ENCODE measurements at places on chromosomes 7 and 10. TPM values are rescaled to one million over a fixed set of nuclear protein-coding genes. Genes with fewer than 3 reads are reported as not detected.

The ZNF394 gene
- total RNA-seq: 30.6 TPM

The ELN gene
- 49.5 TPM for total RNA-seq

The HDAC9 gene
- 1.7 TPM for total RNA-seq

The HYAL4 gene
- total RNA-seq: not detected

The TMEM60 gene
- 15.0 TPM for total RNA-seq

The TMEM178B gene
- 0.70 TPM for total RNA-seq

The COPS6 gene
- total RNA-seq: 99.1 TPM

The PLEKHS1 gene
- total RNA-seq: 5.7 TPM

The ITPRIP gene
- 24.7 TPM for total RNA-seq

The PGAM1 gene
- 129 TPM for total RNA-seq

The STEAP1B gene
- total RNA-seq: 0.25 TPM

The AKR1C2 gene
- total RNA-seq: 12.9 TPM

The TRPV5 gene
- total RNA-seq: not detected

The LIPF gene
- total RNA-seq: not detected

The MRLN gene
- 0.80 TPM for total RNA-seq

The HHEX gene
- 4.2 TPM for total RNA-seq

The ADAM12 gene
- 25.8 TPM for total RNA-seq

The MRPS33 gene
- 32.4 TPM for total RNA-seq

The SPDYE1 gene
- total RNA-seq: not detected

The NRCAM gene
- 2.8 TPM for total RNA-seq

The RAB18 gene
- total RNA-seq: 85.5 TPM

The SPDYE11 gene
- total RNA-seq: not detected

The HOGA1 gene
- total RNA-seq: 0.23 TPM

The NEURL1 gene
- 2.7 TPM for total RNA-seq

The HOXA13 gene
- not detected for total RNA-seq

The TMEM176A gene
- 166 TPM for total RNA-seq

The AKR1D1 gene
- total RNA-seq: not detected

The ADCYAP1R1 gene
- 0.33 TPM for total RNA-seq

The AKR1C4 gene
- not detected for total RNA-seq

The KLHL7 gene
- 27.4 TPM for total RNA-seq

The TMEM139 gene
- total RNA-seq: 0.61 TPM

The GTF2I gene
- 204 TPM for total RNA-seq

The MLXIPL gene
- total RNA-seq: 49.6 TPM

The GPR85 gene
- total RNA-seq: 0.08 TPM

The BAG3 gene
- 33.5 TPM for total RNA-seq

The UCMA gene
- total RNA-seq: not detected

The PDK4 gene
- total RNA-seq: 56.9 TPM

The ZSCAN21 gene
- total RNA-seq: 16.2 TPM

The ZMYND11 gene
- 80.5 TPM for total RNA-seq

The EN2 gene
- 1.8 TPM for total RNA-seq

The CC2D2B gene
- total RNA-seq: 1.2 TPM

The ZNF32 gene
- total RNA-seq: 47.2 TPM

The MORN4 gene
- total RNA-seq: 6.6 TPM

The PALS2 gene
- total RNA-seq: 271 TPM

The TMEM236 gene
- total RNA-seq: 0.13 TPM

The C10orf143 gene
- total RNA-seq: 10.3 TPM

The SPOCK2 gene
- 7.4 TPM for total RNA-seq

The SH3PXD2A gene
- total RNA-seq: 67.8 TPM

The PAPOLB gene
- 0.08 TPM for total RNA-seq

The VOPP1 gene
- total RNA-seq: 50.0 TPM

The KIF11 gene
- 1.1 TPM for total RNA-seq

The ARHGEF35 gene
- 3.8 TPM for total RNA-seq

The RNF148 gene
- total RNA-seq: 0.72 TPM

The POU6F2 gene
- total RNA-seq: 2.0 TPM

The NCF1 gene
- 1.0 TPM for total RNA-seq

The AP4M1 gene
- 14.6 TPM for total RNA-seq

Data from ovary (tissue), 10 donors.